ENCODE measurements at places on chromosomes 12 and 14.

DNA sequence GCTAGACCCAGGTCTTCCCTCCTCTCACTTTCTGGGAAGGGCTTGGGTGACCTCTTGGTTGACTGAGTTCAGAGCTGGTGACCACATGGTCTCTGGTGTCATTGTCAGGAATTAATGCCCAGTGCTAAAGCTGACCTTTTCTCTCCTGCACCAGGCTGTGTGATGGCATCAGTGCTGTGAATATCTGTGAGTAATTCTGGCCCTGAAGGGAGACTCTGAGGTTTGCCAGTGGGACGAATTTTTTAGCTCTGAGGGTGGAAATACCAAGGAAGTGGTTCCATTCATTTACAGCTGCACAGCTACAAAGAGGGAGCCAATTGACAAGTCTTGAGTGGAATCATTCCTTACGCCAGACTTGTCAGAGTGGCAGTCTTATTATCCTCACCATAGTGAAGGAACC, 6.2 kb upstream of the KRT86 start:
- DNase-seq, result no peak

DNA sequence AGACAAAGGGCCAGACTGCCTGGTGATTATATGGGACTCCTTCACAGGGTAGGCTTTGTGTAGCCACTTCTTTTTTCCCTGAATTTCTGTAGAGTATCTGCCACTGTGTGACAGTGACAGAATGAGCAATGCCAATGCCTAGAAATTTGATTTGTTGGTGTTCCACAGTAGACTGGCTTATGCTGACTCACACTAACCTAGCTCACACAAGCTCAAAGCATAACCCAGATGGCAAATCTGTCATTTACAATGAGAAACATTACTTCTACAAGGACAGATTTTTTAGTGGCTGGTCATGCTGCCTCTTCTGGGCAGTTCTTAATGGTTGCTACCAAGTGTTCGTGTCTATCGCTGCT, 15.9 kb downstream of the CFAP251 start:
- DNase-seq, result no peak

GRCh38 chr12:41188058-41188840, at the start of gene PDZRN4:
Gene PDZRN4 (plus strand): TSS chr12:41188320.
- peak; percentile 17 for DNase-seq

GRCh38 chr14:52618602-52619001, 66.0 kb downstream of the GPR137C start:
- DNase-seq, result no peak

- no peak for DNase-seq
Observed at GRCh38 chr12:130540376-130540775, 175.7 kb downstream of the RIMBP2 start.

DNA sequence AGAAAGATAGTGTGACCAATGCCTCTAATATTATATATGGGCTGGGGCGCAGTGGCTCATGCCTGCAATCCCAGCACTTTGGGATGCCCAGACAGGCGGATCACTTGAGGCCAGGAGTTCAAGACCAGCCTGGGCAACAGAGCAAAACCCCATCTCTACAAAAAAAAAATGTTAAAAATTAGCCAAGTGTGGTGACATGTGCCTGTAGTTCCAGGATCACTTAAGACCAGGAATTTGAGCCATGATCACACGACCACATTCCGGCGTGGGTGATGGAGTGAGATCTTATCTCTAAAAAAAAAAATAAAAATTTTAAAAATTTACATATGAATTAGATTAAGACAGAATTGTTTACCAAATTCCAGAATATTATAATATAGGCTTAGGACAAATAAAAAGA, 12.0 kb downstream of the TM7SF3 start:
- DNase-seq, result no peak

DNA sequence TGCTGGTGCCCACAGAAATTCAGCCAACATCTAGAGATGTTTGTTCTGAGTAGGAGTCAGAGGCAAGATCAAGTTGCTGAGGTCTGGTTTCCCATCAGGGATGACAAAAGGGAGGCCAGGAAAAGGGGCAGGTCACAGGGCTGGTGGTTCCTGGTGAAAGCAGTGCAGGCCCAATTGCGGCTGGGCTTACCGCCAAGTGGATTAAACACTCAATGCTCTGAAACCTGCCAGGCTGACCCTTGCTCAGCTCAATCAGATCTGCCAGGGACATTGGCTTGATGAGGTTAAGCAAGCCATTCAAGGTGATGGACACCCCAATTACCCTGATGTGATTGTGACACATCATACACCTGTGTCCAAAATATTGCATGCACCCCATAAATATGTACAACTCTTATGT, 5.5 kb upstream of the OAS1 start:
- DNase-seq, result peak; percentile 34

DNA sequence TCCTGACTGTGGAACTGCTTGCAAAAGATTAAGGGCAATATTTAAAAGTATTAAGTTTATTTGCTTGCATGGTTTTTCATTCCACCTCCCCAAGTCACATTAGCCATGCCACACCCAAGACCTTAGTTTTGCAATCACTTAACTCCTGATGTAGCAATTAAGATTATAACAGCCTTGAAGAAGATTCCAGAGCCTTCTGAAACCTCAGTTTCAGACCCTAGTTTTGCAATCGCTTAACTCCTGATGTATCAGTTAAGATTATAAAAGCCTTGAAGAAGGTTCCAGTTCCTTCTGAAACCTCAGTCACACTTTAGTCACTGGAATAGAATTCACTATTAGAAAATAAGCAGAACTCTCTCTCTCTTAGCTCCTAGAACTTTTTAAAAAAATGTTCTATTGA, 42.7 kb upstream of the DCN start:
- no peak for DNase-seq

- DNase-seq, result peak; percentile 27
Observed at GRCh38 chr12:49933796-49934195, 16.7 kb upstream of the AQP2 start.

DNA sequence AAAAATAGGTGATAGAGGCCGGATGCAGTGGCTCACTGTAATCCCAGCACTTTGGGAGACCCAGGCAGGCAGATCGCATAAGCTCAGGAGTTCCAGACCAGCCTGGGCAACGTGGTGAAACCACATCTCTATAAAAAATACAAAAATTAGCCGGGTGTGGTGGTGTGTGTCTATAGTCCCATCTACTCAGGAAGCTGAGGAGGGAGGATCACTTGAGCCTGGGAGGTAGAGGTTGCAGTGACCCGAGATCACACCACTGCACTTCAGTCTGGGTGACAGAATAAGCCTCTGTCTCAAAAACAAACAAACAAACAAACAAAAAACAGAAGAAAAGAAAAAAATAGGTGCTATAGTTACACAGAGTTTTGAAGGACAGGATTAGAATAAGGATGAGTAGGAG, 142.1 kb downstream of the SAMD4A start:
- DNase-seq, result no peak

DNA sequence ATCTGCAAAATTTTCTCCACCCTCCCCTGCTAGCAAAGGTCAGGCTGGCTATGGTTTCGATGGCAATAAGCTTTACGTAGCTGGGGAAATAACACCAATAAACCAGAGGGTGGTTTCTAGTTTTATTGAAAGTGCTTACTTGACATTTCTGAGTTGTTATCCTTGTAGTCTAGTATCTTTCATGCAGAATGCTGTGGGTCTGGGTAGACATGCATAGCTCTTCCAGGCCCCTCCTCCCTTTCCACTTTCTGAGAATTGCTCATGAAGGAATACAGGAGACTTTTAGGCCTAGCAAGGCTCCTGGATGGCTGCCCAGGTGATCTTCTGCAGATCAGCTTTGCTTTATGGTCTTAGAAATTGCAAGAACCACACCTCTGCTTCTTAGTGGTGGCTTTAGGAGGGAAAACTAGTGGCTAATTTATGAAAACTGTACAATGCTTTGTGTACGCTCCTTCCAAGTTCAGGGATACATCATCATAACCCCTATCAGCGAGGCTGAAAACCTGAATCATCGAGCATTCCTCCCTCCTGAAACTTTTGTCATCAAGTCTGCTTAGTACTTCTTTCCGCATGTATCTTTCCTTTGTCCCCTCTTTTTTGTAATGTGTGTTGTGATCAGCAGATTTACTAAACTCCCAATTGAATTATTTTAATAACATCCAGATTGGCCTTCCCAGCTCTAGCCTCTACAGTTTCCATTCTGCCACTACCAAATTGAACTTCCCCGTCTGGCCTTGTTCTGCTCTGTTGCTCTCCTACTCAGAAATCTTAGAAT, 473.0 kb downstream of the RAD51B start:
- no peak for DNase-seq

GRCh38 chr14:105091517-105092170, 26.4 kb upstream of the GPR132 start:
- peak; percentile 67 for DNase-seq

DNA sequence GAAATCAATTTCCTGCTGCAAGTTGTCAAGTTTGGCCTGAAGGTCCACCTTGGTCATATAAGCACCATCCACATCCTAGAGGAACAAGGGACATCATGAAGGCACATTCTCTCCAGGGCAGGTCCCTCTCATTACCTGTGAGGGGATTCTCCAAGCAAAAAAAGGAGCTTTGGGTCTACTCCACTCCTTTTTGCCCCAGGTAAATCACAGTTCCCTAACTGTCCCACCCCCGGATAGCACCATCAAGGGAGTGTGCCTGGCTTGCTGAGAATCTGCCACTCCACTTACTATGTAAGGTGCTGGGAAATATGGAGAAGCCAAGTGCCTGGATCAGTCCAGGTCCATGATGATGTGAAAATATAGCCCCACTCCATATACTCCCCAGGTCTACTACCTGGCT, 2.5 kb downstream of the KRT1 start:
- DNase-seq, result no peak

DNA sequence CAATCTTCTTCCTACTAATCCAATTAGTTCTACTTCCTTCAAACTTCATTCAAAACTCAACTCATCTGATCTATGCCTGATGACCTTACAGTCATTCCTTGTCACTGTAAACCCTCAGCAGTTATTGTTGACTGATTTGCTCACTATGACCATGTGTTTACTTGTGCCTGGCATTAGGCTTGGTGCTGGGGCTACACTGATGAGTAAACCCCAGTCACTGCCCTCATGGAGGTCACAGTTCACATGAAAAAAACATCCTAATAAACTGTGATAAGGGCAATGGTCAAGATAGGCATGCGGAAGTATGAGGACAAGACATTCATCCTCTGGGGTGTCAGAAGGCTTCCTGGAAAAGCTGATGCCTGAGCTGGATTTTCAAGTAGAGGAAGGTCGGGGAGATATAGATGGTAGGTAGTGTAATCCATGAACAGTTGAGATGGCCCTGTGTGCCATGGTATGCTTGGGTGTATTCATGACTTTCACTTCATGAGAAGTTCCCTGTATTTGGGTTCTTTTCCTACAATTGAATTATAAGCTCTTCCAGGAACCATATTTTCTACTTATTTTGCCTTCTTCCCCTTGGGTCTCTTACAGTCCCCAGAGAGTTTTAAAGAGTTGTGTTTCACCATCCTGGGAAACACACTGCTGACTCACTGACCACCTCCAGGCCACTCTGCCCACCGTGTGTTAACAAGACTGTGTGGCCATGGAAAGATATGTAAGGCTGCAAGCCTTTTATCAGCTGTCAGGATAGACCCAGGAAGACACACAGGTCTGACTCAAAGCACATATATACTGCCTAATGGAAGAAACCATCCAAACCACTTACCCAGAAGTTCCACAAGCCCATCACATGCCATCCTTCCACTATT, 38.7 kb upstream of the DUSP6 start:
- no peak for DNase-seq

DNA sequence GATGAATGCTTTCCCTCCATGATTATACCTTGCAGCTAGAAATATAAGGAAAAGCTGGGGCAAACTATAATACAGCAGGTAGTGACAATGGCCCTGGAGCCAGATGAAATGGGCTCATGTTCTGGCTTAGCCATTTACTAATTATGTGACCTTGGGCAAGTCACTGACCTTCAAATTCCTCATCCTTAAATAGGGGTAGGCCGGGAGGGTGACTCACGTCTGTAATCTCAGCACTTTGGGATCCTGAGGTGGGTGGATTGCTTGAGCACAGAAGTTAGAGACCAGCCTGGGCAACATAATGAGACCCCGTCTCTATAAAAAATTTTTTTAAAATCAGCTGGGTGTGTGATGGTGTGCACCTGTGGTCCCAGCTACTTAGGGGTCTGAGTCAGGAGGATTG, 155.4 kb downstream of the C12orf75 start:
- no peak for DNase-seq

DNA sequence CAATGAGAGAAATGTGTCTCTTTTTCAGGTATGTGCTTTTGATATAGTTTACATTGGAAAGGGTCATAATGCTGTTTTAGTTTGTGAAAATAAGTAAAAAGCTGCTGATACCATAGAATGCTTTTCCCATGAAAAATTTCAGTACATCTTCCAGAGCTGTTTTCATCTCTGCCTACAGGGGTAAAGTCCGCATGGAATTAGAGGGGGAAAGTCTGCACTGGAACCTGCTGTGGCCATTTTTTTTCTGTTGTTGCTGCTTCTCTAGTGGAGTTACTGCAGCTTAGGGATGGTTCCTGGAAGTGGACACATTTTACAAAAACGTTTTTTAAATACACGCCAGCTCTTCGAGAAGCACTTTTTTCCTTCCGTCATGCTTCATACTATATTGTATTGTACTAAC, 81.3 kb downstream of the VEZT start:
- DNase-seq, result no peak

- DNase-seq, result no peak
Observed at GRCh38 chr14:91317381-91318308, 73.1 kb upstream of the GPR68 start.

DNA sequence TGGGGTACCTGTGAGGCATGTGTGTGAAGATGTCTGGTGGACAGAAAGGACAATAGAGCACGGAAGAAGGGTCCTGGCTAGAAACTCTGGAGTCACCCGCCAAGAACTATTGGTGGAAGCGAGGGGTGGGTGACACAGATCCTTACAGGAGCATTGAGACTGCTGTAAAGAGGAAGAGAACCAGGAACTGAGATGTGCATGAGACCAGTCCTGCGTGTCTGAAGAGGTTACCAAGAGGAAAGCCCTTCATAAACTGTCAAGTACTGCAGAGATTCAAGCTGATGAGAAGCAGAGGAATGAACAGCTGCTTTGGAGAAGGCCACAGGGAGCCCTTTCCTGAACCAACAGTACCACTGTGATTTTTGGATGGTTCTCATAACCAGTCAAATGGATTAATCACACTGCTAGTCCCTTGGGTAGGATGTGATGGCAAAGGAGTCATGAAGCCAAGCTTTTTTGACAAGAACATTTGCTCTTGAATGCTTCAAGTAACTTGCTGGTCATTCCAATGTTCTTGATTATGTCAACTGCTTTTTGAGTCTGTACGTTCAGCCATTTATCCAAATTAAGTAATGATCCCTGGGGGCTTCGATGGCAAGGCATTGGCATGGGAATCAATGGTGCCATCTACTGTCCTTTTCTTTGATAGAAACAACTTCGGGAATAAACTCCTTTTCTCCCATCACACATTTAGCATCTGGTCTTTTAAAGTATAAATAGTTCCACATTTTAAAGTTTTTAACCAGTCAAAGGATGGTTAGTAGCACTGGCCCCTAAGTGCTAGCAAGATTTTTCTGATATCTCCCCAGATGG, 42.9 kb downstream of the GPR135 start:
- peak; percentile 38 for DNase-seq
